ENCODE measurements at places on chromosomes 3 and 15.

GRCh38 chr15:73375755-73376305 is 7.1 kb upstream of the HCN4 start:
- no peak for DNase-seq

DNA sequence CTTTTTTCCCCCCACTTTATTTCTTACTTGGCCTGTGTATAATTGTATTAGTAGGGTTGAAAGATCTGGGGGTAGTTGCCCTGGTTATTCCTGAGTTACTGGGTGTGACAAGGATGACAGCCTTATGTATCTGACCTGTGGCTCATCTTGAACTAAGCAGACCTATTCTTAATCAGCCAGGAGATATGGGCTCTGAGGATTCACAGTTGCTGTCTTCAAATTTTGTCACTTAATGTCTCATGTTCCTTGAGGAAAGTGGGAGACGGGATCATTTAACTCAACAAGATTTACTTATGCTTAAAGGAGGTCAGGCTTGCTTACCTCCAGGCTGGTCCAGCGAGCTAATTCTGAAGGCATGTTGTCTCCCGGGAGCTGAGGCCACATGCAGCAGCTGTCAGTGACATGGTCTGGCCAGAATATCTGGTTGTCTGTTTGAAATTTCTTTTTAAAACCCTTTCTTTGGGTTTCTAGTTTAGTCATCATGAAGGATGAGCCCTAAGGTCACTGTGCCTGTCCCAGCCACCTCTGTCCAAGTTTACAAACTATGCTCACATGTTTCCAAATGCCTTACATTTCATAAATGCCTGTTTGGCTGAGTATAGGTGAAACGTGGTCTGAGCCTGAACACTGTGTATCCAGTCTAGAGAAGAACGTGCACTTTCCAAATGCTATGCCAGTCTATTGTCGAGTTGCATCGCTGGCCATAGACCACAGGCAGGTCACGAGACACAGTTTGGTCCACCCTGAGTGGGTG is 26.8 kb downstream of the LRTM1 start:
- no peak for DNase-seq

GRCh38 chr15:52658955-52659354 is 20.2 kb downstream of the ATOSA start:
- DNase-seq, result no peak

- DNase-seq, result no peak
These were observed 22.5 kb downstream of the RUBCN start for GRCh38 chr3:197714251-197714650.

- DNase-seq, result no peak
These were observed 43.9 kb downstream of the ERC2 start for GRCh38 chr3:56424336-56424735.

DNA sequence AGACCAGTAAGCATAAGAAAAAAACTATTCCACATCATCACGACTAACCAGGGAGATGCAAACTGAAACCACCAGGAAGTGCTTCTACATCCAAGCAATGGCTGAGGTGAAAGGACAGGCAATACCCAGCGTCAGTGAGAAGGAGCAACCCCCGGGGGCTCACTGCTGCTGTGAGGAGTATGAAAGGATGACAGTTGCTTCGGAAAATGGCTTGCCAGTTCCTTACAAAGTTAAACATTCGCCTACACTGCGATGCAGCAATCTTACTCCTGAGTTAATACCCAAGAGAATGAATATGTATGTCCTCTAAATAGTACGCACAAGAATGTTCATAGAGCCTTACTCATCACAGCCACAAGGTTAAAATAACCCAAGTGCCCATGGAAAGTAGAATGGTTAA is 13.3 kb upstream of the PLXNA1 start:
- DNase-seq, result no peak

DNA sequence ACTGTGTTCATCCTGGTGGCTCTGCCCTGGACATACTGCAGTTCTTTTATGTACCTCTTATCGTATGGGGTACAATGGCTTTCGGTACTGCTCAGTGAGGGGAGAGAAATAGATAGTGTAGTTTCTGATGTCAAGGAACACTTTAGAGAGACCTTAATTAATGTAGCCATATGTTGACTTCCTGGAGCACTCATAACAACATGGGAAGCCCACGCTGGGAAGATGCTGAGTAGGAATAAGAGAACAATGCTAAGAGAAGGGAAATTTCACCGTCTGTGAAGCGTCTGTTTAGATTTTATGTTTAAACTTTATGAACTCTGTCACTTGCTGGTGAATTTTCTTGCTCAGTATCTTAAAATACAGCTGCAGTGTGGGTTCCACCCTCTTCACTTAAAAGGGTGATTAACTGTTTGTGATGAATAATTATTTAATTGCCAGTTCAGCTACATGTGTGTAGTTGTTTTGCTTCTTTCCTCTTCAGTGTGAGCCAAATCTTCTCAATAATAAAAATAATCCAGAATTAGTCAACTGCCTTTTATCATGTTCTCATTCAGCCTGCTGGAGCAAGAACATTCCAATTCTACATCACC is 373.1 kb upstream of the TPRG1 start:
- no peak for DNase-seq

- no peak for DNase-seq
These were observed at the start of gene UCN2 for GRCh38 chr3:48563382-48563918. Gene UCN2, minus strand, starts transcription at chr3:48563781. Its CDS starts 657 bp downstream, at chr3:48563124.

- no peak for DNase-seq
These were observed 36.9 kb downstream of the GALNT15 start for GRCh38 chr3:16211176-16211904.

- DNase-seq, result no peak
These were observed 23.9 kb downstream of the LIPH start for GRCh38 chr3:185528532-185528931.

DNA sequence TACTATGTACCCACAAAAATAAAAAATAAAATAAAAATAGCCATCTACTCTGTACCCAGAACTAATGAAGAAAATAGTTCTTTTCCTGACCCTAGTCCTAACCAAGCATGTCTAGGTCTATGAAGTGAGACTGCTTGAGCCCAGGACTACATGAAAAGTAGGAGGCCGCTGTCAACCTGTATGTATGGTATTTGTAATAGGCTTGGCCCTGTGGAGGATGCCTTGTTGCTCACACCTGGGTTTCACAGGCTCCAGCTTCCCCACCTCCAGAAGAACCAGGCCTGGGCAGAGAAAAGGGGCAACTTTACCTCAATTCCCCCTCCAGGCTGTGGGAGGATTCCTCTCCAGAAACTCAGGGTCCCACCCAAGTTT is 6.8 kb upstream of the PKM start:
- DNase-seq, result no peak

All from liver (tissue), 10 donors.